A549 treated with AZD2906 at 1 μM for 4 hours (cell line): ENCODE measurements at places on chromosomes 7 and 10. TPM values are rescaled to one million over a fixed set of nuclear protein-coding genes. Genes with fewer than 3 reads are reported as not detected.

The SUGCT gene
- total RNA-seq: 0.64 to 1.4 TPM (median 1.1 TPM) in 5 replicates

The VAX1 gene
- total RNA-seq: 0.98 to 1.4 TPM (median 1.3 TPM) in 5 replicates

The EGR2 gene
- 0.22 to 0.32 TPM (median 0.29 TPM) in 5 replicates for total RNA-seq

The LIPF gene
- not detected in 5 replicates for total RNA-seq

The TRIM56 gene
- 12.4 to 15.5 TPM (median 13.1 TPM) in 5 replicates for total RNA-seq

The ZNF786 gene
- 6.1 to 6.6 TPM (median 6.3 TPM) in 5 replicates for total RNA-seq

The DGKI gene
- 0.19 to 0.49 TPM (median 0.23 TPM) in 5 replicates for total RNA-seq

The HOXA5 gene
- total RNA-seq: 3.3 to 5.9 TPM (median 4.0 TPM) in 5 replicates

The SLC29A4 gene
- 10.7 to 16.2 TPM (median 13.2 TPM) in 5 replicates for total RNA-seq
